ENCODE measurements at places on chromosomes 1 and 21. TPM values are rescaled to one million over a fixed set of nuclear protein-coding genes. Genes with fewer than 3 reads are reported as not detected.

DNA sequence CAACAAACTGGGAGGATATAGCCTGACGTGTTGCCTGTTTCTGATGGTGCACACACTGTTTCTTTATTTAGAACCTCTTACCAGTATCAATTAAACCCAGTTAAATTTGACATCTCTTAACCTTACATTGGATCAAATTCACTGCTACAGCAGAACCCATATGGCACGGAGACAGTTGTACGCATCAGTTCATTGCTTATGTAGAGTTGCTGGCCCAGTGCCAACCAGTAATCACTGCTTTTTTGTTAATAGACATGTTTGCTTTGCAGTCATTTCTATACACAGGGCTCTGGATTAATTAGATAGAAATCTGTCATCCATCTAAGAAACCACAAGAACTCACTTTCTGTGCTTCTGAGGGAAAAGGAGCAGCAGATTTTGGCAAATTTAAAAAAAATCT, 154.0 kb downstream of the RWDD3 start:
- no peak for DNase-seq

- no peak for DNase-seq
These were observed 112.0 kb upstream of the ADAMTS5 start for GRCh38 chr21:27078915-27079314.

- no peak for DNase-seq
These were observed 290.4 kb downstream of the OLFM3 start for GRCh38 chr1:101706366-101706765.

PLK3 gene
- total RNA-seq: 8.5 TPM

OR6K3 gene
- not detected for total RNA-seq

DNA sequence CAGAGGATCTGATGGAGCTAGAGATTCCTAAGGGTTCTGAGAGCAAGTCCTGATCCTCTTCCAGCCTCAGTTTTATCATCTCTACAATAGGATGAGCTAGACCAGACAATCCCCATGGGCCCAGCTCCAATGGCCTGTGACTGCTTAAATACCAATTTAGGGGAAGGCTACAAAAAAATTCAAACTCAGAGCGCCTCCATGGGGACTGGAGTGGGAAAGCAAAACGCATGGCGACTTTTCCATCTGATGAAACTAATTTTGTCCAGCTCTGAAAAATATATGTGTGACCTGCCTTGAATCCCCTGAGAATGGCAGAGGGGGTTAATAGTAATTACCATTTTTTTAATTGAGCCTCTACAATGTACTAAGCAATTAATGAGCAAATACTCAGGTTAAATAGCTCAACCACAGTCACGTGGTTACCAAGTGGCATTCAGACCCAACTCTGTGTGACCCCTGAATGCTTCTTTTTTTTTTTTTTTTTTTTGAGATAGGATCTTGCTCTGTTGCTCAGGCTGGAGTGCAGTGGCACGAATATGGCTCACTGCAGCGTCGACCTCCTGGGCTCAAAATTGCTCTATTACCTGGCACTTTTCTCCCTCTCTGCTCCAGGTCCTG, 8.4 kb downstream of the EXTL1 start:
- no peak for DNase-seq

SIKE1 gene
- total RNA-seq: 107 TPM

GRCh38 chr1:95558791-95559190, 324.8 kb downstream of the RWDD3 start:
- DNase-seq: no peak

GRCh38 chr1:173300061-173301044, 93.2 kb upstream of the TNFSF4 start:
- no peak for DNase-seq

- no peak for DNase-seq
These were observed 828 bp downstream of the PNRC2 start for GRCh38 chr1:23960291-23961020.

DNA sequence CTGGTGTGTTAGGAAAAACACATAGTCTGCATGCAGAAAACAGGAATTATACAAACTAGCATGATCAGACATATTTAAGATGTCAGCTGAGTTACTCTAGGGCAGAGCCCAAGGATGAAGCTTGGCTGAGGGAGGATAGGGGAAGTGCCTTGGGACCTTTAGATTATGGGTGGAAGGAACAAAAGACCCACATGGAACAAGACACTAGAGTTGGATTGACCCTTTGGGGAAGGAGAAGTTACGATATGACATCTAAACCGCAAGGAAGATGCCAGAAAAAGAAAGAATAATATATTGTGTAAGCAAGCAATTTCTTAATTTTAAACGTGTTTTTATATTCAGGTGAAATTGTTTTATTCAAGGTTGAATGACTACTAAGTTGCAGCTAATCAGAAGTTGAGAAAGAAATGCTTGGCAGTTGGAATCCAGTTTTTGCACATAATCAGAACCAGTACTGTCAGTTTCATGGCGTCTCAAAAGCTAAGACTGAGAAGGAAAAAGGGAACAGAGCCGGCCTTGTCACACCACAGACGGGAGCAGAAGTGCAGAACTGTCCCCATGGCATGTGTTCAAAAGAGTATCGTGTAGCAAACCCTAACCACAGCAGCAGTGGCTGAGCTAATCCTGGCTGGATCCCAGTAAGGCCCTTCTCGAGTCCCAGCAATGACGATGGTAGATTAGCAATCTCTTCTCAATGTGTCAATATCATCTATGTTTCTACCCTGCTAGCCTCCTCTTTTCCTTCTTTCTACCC, 31.2 kb upstream of the IFNAR2 start:
- DNase-seq: no peak

CDA gene
- total RNA-seq: not detected

PLOD1 gene
- total RNA-seq: 88.1 TPM

GRCh38 chr1:9836632-9836960, 12.8 kb upstream of the CLSTN1 start:
- no peak for DNase-seq

Measured in Daoy (cell line).